Activated T-cell treated with anti-CD3 and anti-CD28 coated beads, Interleukin-2, amount 50 U/mL, for 48 hours (primary cell): ENCODE measurements at places on chromosomes 2 and 18.

- DNase-seq: no peak
These were observed 94.1 kb downstream of the RTN4 start for GRCh38 chr2:54956111-54956627.

DNA sequence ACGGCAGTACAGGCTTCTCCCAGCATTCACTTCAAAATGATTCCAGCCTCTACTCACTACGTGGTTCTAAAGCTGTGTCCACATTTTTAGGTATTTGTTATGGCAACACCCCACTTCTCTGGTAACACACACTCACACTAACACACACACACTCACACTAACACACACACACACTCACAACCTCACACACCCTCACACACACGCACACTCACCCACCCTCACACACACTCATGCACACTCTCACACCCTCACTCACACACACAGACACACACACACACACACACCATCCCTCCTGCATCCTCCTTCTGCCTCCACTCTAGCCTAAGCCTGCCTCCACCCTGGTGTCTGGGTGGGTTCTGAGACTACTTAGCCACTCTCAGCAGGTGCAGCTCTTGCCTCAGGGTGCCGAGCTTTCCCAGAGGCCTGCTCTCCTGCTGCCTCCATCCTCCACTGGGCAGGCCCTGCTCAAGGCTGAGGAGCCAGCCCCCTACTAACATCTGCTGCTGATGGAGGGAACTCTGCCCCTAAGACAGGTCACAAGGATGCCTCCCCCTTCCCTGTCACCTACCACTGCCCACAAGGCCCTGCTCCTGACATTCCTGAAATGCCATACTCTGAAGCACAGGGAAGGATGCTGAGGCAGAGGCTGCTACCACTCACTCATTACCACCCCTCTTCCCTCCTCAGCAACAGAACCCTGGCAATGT is 63.9 kb downstream of the NCAPH start:
- no peak for DNase-seq

GRCh38 chr2:96176661-96177060 is 31.4 kb upstream of the DUSP2 start:
- no peak for DNase-seq

- no peak for DNase-seq
These were observed 193.6 kb upstream of the FANCL start for GRCh38 chr2:58434692-58435091.

GRCh38 chr2:221434142-221434541 is 138.0 kb downstream of the EPHA4 start:
- DNase-seq: no peak

DNA sequence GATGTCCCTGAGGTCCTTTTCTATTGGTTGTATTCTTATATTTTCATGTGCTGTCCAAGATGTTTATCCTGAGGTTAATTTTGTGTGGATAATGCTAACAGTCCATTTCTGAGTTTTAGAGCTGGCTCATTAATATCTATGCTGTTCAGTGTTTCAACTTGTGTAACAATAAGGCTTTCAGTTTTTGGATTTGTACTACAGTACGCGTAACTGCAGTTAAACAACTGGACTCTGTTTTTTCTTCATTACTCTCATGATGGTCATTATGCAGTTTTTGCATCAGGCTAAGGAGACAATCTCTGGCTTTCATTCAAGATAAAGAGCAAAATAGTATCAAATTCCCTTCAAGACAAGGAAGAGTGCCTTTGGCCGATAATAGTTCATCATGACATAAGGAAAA is 1364.8 kb downstream of the DPP10 start:
- no peak for DNase-seq

DNA sequence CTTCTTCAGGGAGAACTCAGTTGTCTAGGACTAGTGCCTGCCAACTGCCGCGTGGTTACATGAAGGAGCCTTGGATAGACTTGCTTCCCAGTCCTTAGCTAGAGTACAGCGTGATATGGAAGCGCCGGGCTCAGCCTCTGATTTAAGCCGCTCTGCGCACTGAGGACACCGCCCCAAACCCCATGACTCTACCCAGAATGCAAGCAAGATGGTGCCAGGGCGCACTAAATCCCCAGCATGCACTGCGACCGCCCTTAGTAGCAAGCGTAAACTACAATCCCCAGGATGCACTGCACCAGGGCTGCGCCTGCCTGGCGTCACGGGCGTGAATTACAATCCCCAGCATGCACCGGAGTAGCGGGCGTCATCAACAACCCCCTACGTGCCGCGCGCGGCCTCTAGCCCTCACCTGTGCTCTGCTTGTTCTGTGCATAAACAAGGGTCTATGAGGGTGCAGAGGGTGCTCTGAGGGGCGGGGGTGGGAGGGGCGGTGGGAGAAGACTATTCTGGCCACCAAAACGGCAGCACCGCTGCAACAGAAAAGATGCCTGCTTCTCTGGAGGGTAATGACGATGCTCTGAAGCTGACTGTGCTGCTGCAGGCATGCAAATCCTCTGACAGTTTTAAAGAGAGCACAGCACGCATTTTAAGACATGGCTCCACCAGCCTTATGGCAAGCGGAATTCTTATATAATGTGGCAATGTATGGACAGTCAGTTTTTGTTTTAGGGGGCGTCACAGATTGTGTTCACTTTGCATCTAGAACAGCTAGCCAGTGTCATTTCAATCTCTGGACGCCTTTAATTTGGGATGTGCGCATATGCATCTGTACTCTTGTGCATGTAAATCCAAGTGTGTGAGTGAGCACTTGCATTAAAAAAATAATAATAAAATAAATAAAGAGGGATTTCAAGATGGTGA is 282.5 kb upstream of the MYT1L start:
- DNase-seq: peak; percentile 90

DNA sequence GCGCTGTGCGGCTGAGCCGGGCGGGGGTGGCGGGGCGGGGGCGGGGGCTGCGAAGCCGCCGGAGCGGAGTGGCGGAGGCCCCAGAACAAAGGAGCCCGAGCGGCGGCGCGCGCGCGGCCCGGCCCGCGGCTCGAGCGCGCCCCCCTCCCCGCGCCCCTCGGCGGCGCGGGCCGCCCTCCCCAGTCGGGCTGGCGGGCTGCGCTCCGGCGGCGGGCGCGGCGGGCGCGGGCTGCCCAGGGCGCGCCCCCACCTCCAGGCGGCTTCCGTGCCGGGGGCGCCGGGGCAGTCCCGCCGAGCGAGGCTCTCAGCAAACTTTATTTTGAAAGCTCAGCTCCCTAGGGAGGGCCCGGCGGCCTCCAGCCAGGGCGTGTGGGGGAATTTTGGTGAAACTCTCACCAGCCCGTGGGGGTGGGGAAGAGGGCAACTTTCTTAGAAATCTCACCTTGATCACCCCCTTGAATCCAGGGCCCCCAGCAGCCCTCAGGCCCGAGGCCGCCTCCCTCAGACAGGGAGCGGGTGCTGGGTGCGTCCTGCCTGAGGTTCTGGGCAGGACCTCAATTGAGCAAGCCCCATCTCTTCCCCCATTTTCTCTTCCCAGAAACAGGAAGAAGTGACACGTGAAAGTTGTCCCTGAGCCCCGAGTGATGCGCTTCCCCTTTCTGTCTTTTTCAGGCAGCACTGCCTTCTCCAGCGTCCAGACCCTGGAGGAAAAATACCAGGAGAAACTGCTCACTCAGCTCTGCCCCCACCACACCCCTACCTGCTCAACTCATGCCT is 786 bp downstream of the TET3 start:
- DNase-seq: peak; percentile 81

GRCh38 chr2:239871481-239872435 is 153.4 kb downstream of the NDUFA10 start:
- DNase-seq: no peak

DNA sequence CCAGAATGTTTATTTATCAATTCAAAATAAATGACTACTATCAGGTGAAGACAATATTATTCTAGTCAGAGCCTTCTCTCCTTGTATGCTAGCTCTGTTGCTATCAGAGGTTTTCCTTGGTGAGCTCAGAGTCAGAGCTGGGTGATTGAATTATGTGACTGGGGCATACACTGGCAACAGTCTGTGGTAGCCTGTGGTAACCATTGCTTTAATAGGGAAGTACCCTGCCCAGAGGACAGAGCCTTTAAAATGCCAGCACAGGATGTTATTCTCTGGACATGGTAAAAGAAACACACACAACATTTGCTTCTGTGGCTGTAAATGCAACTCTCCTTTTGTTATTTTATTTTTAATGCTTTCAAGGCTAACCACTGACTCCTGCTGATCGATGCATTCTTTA is 124.7 kb downstream of the PPP1R1C start:
- no peak for DNase-seq

- DNase-seq: peak; percentile 83
These were observed 128.7 kb downstream of the NFATC1 start for GRCh38 chr18:79524181-79525078.

DNA sequence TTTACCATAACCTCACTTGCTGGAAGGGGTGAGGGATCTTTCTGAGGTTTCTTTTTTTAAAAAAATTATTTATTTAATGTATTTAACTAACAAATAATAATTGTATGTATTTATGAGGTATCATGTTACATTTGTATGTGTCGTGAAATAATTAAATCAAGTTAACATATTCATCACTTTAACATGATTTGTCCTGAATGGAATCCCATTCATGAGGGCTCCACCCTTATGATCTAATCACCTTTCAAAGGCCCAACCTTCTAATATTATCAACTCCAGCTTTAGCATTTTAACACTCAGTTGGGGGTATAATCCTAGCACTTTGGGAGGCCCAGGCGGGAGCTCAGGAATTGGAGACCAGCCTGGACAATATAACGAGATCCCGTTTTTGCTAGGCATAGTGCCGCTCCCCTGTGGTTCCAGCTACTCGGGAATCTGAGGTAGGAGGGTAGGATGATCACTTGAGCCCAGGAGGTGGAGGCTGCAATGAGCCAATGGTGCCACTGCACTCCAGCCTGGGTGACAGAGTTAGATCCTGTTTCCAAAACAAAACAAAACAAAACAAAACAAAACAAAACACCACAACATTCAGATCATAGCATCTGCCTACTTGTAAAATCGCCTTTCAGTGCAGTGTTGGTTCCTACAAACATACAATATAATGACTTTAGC is 1.1 kb upstream of the TAF4B start:
- DNase-seq: no peak

DNA sequence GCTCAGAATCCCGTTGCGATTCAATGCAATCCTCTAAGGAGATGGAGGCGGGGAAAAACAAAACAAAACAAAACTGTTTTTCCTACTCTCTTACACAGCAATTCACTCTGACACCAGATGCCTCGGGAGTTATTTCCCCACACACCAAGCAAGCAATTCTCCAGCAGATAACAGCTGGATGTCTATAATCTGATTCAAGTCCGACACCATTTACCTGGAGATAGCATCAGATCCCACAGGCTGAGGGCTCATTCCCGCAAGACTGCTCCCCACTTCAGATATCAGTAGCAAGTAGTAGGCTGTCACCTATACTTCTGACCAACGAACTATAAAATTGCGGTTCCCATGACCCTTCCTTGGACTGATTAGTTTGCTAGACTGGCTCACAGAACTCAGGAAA is 58.7 kb downstream of the DTNB start:
- DNase-seq: no peak
